Panc1 (cell line): ENCODE measurements at places on chromosomes 7 and 10.
A peak's percentile ranks its signal among the peaks of the same experiment; 100 is the strongest.

GRCh38 chr7:116979430-116979829 is 26.1 kb downstream of the ST7 start:
- no peaks in the 10 kb centered on the region for H3K27me3 ChIP-seq
- no peak overlapping the region for H3K4me3 ChIP-seq
- no peak overlapping the region for H3K27ac ChIP-seq
- H3K4me1 ChIP-seq: no peaks in the 10 kb centered on the region
- no peak for DNase-seq

DNA sequence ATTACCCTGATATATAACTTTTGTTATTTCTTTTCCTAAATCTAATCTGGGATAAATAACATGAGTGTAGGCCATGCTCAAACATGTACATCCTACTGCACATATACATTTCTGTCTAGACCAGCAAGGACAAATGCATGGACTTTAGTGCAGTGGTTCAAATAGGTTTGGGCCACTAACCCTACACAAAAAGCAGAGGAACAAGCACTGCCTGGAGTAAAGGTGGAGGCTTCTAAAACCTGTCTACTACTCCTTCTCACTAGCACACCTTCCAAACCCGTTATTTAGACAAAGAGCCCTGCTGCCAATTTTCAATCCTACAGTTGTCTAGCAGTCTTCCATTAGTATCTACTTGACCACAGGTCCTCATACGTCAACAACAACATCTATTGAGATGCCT is 34.8 kb downstream of the SGCE start:
- H3K36me3 ChIP-seq: no peaks in the 10 kb centered on the region; the same call in 1 of the 2 replicates
- no peak overlapping the region for H3K4me3 ChIP-seq
- DNase-seq: no peak
- no peak overlapping the region for H3K27ac ChIP-seq

GRCh38 chr7:30510124-30511075 is 5.8 kb upstream of the GGCT start:
- H3K4me1 ChIP-seq: peaks cover 2% of the 10 kb centered on the region; the same call in 1 of the 2 replicates
- no peak overlapping the region for H3K4me3 ChIP-seq
- H3K36me3 ChIP-seq: no peaks in the 10 kb centered on the region
- no peak overlapping the region for H3K27ac ChIP-seq

- no peak overlapping the region for H3K4me3 ChIP-seq
- no peak overlapping the region for H3K27ac ChIP-seq
- DNase-seq: no peak
- H3K36me3 ChIP-seq: no peaks in the 10 kb centered on the region
These were observed 66.1 kb downstream of the MCMBP start for GRCh38 chr10:119806334-119807130.

- no peaks in the 10 kb centered on the region for H3K36me3 ChIP-seq
- H3K27me3 ChIP-seq: no peaks in the 10 kb centered on the region
- H3K27ac ChIP-seq: no peak overlapping the region
- DNase-seq: no peak
- H3K4me1 ChIP-seq: no peaks in the 10 kb centered on the region
These were observed 211.5 kb downstream of the KLF6 start for GRCh38 chr10:3573498-3573897.

GRCh38 chr10:85666102-85666501 is 700.5 kb downstream of the GRID1 start:
- H3K4me1 ChIP-seq: no peaks in the 10 kb centered on the region
- no peak overlapping the region for H3K27ac ChIP-seq
- no peaks in the 10 kb centered on the region for H3K36me3 ChIP-seq
- no peak for DNase-seq
- no peaks in the 10 kb centered on the region for H3K27me3 ChIP-seq
- no peak overlapping the region for H3K4me3 ChIP-seq

GRCh38 chr10:76088980-76089379 is 657.6 kb downstream of the LRMDA start:
- no peak for DNase-seq
- H3K27ac ChIP-seq: no peak overlapping the region
- 0 out of 2 replicates have a peak, but pooled peaks cover 3% of the 10 kb centered on the region for H3K27me3 ChIP-seq

GRCh38 chr10:9814285-9814864 is 1203.3 kb upstream of the CELF2 start:
- no peak for DNase-seq
- no peaks in the 10 kb centered on the region for H3K27me3 ChIP-seq
- no peak overlapping the region for H3K27ac ChIP-seq
- H3K4me3 ChIP-seq: no peak overlapping the region
- no peaks in the 10 kb centered on the region for H3K4me1 ChIP-seq
- no peaks in the 10 kb centered on the region for H3K36me3 ChIP-seq

GRCh38 chr7:2484868-2485267 is 8.7 kb upstream of the GRIFIN start:
- H3K4me3 ChIP-seq: no peak overlapping the region
- no peaks in the 10 kb centered on the region for H3K36me3 ChIP-seq
- H3K27ac ChIP-seq: no peak overlapping the region
- H3K27me3 ChIP-seq: no peaks in the 10 kb centered on the region

- H3K27me3 ChIP-seq: no peaks in the 10 kb centered on the region
- H3K27ac ChIP-seq: no peak overlapping the region
- no peak for DNase-seq
- H3K4me3 ChIP-seq: no peak overlapping the region
These were observed 37.3 kb downstream of the INPP5F start for GRCh38 chr10:119762805-119763798.

- DNase-seq: no peak
- no peaks in the 10 kb centered on the region for H3K4me1 ChIP-seq
- peaks cover 8% of the 10 kb centered on the region for H3K27me3 ChIP-seq
- H3K36me3 ChIP-seq: no peaks in the 10 kb centered on the region
- no peak overlapping the region for H3K27ac ChIP-seq
- no peak overlapping the region for H3K4me3 ChIP-seq
These were observed 97.4 kb downstream of the FOXL3 start for GRCh38 chr7:387132-388022.

DNA sequence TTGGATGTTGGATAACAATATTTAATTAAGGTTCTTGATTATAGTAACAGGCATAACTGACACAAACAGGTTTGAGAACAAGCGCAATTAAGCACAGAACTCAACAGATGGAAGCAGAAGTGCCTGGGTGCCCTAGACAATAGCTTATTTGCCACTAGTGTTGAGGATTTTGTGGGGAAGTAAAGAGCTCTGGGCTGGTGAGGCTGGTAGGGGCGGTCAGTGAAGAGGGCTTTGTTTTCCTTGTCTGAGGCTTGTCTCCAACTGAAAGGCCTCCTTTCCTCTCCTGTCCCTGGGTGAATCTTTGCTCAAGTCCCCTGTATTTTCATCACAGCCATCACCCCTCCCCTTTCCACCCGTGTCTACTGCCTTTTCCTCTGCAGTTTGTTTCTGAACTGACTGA is 104.6 kb downstream of the KAT6B start:
- no peaks in the 10 kb centered on the region for H3K27me3 ChIP-seq
- H3K36me3 ChIP-seq: no peaks in the 10 kb centered on the region
- peaks cover 12% of the 10 kb centered on the region; the same call in 1 of the 2 replicates for H3K4me1 ChIP-seq
- no peak overlapping the region for H3K27ac ChIP-seq
- H3K4me3 ChIP-seq: no peak overlapping the region

- no peak overlapping the region for H3K4me3 ChIP-seq
- H3K36me3 ChIP-seq: no peaks in the 10 kb centered on the region
- DNase-seq: no peak
- no peaks in the 10 kb centered on the region for H3K27me3 ChIP-seq
- H3K4me1 ChIP-seq: no peaks in the 10 kb centered on the region
These were observed 158.2 kb upstream of the PRKCQ start for GRCh38 chr10:6738112-6738768.

DNA sequence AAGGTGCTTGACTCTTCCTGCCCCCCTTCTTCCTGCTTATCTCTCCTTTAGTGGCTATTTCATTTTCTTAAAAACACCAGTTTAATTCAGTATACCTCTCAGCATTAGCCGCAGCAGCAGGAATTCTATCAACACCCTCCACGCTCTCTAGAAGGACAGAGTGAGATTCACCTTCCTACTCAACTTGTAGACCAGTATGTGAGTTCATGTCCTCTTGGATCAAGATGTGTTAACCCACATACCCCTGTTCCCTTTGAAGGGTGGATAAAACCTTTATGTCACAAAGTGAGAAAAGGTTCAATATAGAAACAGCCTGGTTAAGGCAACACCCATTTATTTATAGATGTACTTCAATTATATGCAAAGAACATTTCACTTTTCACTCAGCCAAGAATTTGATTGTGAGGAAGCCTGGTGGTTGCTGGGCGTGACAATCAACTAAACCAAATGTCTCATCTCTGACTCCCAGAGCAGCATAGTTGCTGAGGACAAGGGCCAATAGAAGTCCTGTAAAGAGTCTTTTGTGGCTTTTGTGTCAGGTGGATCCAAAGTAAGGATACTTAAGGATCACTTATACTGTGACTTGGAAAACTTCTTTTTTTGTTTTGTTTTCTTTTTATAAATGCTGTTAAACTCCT is 617.1 kb downstream of the SORCS3 start:
- H3K27ac ChIP-seq: no peak overlapping the region
- no peaks in the 10 kb centered on the region for H3K27me3 ChIP-seq
- no peak for DNase-seq
- no peaks in the 10 kb centered on the region for H3K4me1 ChIP-seq

DNA sequence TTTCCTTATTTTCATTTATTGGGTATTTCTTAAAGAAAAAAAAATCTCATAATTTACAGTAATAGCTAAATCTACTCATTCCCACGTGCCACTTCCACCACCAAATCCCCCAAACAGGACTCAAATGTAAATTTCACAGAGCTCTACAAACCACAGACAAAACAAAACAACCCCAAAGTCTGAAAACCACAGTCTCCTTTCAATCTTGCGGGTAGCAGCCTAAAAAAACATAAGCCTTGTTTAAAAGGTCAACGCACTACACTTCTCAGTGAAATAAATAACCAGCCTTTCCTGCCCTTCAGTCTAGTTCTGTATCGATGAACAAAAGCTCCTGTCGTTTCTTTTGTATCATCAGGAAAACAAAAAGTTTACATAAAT is 121.8 kb upstream of the AFAP1L2 start:
- peaks cover 4% of the 10 kb centered on the region; the same call in 1 of the 2 replicates for H3K36me3 ChIP-seq
- H3K4me1 ChIP-seq: peaks cover 57% of the 10 kb centered on the region

DNA sequence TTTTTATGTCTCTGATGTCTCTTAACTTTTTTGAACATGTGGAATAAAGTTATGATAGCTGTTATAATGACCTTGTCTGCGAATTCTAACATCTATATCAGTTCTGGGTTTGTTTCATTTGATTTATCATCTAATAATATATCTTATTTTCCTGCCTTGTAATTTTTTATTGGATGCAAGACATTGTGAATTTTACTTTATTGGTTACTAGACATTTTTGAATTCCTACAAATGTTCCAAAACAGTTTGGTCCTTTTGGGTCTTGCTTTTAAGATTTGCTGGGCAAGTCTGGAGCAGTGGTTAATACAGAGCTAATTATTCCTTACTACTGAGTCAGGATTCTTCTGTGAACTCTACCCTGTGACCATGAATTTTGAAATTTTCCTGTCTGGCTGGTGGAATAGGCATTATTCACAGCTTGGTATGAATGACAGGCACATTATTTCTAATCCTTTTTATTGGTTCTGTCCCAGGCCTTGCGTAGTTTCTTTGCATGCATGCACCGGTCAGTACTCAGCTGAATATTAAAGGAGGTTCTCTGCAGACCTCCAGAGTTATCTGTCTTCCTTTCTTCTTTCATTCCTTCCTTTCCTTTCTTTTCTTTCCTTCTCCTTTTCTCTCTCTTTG is 9.0 kb downstream of the CUTC start:
- H3K36me3 ChIP-seq: peaks cover 63% of the 10 kb centered on the region
- H3K4me1 ChIP-seq: peaks cover 9% of the 10 kb centered on the region
- H3K27me3 ChIP-seq: no peaks in the 10 kb centered on the region
- H3K4me3 ChIP-seq: no peak overlapping the region
- no peak for DNase-seq

GRCh38 chr10:68211669-68212068 is 20.2 kb downstream of the ATOH7 start:
- no peaks in the 10 kb centered on the region for H3K27me3 ChIP-seq
- no peak overlapping the region for H3K4me3 ChIP-seq
- H3K27ac ChIP-seq: no peak overlapping the region

GRCh38 chr7:143299840-143300239 is 11.7 kb downstream of the CASP2 start:
- H3K27me3 ChIP-seq: no peaks in the 10 kb centered on the region
- peaks cover 52% of the 10 kb centered on the region for H3K36me3 ChIP-seq
- no peak for DNase-seq
- H3K27ac ChIP-seq: no peak overlapping the region
- H3K4me3 ChIP-seq: no peak overlapping the region
- H3K4me1 ChIP-seq: no peaks in the 10 kb centered on the region

- no peaks in the 10 kb centered on the region for H3K27me3 ChIP-seq
- H3K4me3 ChIP-seq: no peak overlapping the region
- H3K4me1 ChIP-seq: peaks cover 16% of the 10 kb centered on the region
- H3K27ac ChIP-seq: peak overlapping the region; percentile 100
These were observed 170.6 kb downstream of the PKD1L1 start for GRCh38 chr7:47777531-47778152.
